ENCODE measurements at places on chromosomes 4 and X.

DNA sequence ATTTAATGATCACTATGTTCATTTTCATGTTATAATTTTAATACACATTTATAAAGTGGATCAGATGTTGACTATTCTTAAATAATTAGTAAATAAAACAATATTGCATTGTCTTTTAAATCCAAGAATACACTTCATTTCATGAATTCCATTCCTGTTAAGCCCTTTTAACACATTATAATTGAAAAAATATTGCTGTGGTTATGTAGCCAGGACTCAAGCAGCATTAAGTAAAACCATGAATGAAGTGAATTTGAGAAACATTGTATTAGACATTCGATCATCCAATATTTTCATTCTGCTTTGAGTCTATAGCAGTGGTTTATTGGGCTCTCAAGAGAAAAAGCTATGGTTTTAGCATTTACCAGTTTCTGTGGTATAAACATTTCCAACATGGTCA lies 94.2 kb upstream of the RAPGEF2 start:
- no peak for DNase-seq

- DNase-seq = no peak
These were observed 77.6 kb downstream of the CWH43 start for GRCh38 chr4:49063670-49064069.

- DNase-seq = peak; percentile 51
These were observed 15.6 kb downstream of the SCARB2 start for GRCh38 chr4:76197971-76198410.

GRCh38 chr4:109873791-109874514 lies 26.0 kb downstream of the LRIT3 start:
- no peak for DNase-seq

GRCh38 chr4:79065262-79065661 lies 126.0 kb upstream of the PAQR3 start:
- no peak for DNase-seq

DNA sequence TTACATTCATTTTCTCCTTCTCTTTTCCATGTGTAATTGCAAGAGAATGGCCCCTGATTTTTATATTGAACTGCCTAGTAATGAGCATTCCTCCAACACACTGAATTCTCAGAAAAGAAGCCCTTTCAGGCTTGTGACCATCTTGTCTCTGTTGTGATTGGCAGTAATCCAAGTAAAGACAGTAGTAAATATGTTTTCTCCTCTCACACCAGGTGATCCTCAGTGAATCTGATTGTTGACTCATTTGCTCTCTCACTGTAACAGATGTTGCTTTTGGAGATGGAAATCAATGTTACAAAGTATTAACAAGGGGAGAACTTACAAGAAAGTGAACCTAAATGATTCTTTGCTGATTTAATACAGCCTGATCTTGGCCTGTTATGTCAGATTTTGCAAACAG lies 271.0 kb downstream of the AFF2 start:
- DNase-seq = no peak

GRCh38 chrX:80808881-80809411 lies 731 bp downstream of the BRWD3 start:
- DNase-seq = no peak

- DNase-seq = no peak
These were observed 3.4 kb upstream of the PPID start for GRCh38 chr4:158726633-158727032.

- no peak for DNase-seq
These were observed 23.1 kb upstream of the PWWP3B start for GRCh38 chrX:106144755-106145639.

DNA sequence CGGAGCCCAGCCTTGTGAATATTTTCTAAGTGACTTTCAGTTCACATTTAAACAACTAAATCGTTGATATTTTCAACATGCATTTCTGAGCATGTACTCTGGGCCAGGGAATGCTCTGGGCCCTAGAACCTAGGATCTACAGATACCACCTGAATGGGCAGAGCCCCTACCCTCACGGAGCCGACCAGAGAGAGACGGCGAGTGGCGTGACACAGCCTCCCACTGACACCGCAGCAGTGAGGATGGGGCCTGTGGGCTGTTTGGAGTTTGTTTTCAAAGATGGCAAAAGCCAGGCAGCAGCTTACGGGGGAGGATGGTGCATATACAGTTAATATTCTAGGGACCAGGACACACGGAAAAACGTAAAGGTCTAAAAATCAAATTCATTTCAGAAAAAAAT lies 17.7 kb downstream of the NELFA start:
- DNase-seq = no peak

- no peak for DNase-seq
These were observed 430.7 kb downstream of the IDS start for GRCh38 chrX:149074398-149074797.

DNA sequence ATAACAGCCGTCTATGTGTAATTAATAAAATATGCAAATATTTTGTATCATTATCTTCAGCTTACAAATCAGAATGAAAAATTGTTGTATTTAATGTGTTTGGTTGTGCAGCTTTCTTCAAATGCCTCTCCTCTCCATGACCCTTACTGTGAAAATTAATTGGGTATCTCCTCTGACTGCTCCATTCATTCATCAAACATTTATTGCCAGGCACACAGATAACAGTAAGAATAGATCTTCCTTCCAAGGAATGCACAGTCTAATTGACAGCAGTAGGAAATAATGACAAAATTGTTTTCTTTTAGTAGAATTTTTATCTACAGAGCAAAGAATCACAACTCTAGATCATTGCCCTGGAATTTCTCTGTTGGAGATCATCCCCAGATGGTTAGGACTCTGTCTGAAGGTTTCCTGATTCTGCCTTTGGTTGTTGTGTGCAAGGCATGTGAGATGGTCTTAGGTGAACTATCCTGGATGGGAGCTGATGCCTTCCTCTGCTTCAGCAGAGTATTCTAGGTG lies 395.0 kb upstream of the FAT1 start:
- no peak for DNase-seq

- DNase-seq = no peak
These were observed 2.3 kb downstream of the LRBA start for GRCh38 chr4:151012820-151013219.

DNA sequence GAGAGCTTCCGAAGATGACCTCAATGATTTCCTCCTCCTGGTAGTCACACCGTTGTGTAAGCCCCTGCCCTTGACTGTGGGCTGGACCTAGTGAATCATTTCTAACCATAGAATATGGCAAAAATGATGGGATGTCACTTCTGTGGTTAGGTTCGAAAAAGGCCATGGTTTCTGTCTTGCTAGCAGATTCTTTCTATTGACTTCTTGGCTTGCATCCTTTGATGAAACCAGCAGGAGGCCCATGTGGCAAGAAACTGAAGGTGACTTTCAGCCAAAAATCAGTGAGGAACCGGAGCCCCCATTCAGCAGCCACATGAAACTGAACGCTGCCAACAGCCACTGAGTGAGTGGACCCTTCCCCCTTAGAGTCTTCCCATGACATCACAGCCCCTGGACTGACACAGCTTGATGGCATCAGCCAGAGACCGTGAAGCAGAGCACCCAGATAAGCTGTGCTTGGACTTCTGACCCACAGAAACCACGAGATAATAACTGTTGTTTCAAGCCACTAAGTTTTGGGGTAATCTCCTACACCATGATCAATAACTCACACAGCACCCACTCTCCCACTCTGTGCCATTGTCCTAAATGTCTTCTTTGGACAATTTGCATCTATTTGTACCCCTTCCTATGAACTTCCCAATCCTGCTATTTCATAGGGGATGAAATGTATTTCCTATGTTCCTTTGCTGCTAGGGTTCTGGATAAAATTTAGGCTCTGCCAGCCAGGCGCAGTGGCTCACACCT lies 148.0 kb upstream of the STX18 start:
- DNase-seq = no peak

DNA sequence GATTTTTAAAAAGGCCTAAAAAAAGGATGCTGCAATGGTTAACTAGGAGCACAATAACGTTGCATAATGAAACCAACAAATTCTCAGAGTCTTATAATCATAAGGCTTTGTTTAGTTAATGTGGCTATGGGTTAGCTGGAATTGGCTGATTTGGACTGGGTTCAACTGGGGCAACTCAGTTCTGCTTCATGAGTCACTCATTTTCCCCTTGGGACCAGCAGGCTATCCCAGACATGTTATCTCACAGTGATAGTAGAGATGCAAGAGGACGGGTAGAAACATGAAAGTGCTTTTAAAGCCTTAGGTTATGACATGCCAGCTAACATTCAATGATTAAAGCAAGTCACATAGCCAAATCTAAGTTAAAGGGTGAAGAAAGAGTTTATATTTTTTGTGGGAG lies 189.2 kb upstream of the GK2 start:
- no peak for DNase-seq

- no peak for DNase-seq
These were observed 4.3 kb downstream of the BCLAF3 start for GRCh38 chrX:19986531-19986930.

GRCh38 chrX:123236859-123237258 lies 52.8 kb downstream of the GRIA3 start:
- DNase-seq = no peak

GRCh38 chr4:109559625-109559982 lies 442 bp upstream of the MCUB start:
- DNase-seq = no peak

DNA sequence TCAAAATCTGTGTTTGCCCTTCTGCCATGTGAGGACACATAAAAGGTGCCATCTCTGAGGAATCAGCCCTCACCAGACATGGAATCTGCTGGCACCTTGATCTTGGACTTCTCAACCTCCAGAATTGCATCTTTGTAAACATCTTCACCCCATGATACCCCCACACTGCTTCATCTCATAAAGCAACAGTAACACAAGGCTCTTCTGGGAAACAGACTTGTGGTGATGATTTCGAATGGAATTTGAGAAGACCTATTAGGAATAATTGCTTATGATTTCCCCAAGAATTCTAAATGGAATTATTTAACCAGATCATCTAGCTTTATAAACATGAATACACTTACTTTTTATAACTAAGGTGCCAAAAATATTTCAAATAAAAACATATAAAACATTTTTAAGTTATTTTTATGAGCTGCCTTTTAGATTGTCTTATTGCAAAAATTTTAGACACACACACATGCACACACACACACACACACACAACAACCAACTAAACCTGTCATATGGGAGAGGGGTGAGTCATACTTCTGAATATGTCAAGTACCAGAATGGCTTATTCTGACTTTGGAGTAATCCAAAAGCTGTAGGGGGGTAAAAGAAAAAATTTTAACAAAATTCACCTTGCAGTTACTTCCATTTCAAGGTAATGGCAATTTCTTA lies 82.0 kb downstream of the USP46 start:
- no peak for DNase-seq

GRCh38 chr4:11593576-11594116 lies 165.0 kb upstream of the HS3ST1 start:
- DNase-seq = no peak

GRCh38 chr4:112213856-112214255 lies 17.7 kb upstream of the AP1AR start:
- DNase-seq = no peak

DNA sequence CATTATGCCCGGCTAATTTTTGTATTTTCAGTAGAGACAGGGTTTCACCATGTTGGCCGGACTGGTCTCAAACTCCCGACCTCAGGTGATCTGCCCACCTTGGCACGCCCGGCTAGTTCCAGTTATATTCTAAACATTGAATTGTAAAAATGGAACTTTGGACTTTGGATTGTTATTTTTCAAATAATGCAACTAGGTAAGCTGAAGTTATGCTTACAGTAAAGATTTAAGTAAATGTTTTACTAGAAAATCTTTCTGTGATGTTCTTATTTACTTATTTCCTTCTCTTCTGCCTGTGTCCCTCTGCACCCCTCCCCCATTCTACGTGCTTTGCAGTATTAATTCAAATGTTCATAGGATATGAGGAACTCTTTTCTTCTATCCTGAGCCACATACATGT lies 26.1 kb downstream of the GK start:
- DNase-seq = no peak

GRCh38 chr4:169009286-169010124 lies 550 bp downstream of the CBR4 start:
- peak; percentile 36 for DNase-seq

DNA sequence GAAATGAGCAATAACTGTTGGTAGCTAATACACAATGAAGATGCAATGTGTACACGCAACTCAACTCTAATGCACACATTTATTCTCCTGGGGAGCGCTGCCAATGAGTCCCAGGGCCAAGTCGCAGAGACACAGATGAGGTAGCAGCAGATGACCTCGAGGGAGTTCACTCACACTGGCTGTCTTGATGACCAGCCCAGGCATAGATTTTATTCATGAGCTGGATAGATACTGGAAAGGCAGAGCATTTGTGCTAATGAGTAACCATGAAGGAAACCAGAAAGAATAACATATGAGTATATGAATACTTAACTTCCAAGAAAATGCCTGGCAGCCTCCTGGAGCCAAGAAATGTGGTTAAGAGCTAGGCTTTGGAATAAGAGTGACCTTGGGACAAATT lies 42.3 kb downstream of the RASL11B start:
- DNase-seq = no peak

GRCh38 chr4:48028696-48029095 lies 12.1 kb downstream of the NIPAL1 start:
- no peak for DNase-seq

DNA sequence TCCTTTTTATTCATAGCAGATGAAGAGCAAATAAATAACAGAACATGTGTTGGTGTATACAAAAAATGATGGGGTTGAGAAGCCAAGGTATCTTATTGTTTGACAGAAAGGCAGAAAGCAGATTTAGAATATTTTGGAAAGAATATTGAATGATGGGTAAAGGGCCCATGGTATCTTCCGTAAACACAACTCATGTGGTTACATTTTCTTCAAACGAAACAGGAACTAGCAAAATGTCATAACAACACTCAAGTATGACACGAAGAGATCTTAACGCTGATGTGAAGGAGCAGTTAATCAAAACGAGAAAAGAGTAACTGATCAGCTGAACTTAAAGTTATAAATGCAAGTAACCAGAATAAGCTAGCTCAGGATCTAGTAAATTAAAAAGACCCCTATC lies 195.7 kb upstream of the GK2 start:
- DNase-seq = no peak

- no peak for DNase-seq
These were observed 57.1 kb upstream of the EFHC2 start for GRCh38 chrX:44400588-44400987.

DNA sequence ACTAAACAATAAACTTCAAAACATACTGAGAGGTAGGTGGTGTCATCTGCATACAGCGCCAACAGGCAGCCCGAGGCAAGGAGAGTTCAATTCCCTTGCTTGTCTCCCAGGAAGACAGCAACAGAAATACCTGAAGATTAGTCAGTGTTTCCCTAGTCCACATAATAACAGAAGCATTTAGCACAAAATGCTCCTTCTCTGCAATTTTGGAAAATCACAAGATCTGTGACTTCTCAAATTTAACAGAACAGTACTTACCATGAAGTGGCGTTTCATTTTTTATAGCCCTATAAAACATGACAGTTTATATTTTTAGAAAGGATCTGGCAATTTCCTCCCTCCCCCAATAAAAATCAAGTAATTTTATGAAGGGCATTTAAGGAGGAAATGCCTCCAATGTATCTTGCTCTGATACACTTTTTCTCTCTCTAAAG lies 67.1 kb upstream of the MYOZ2 start:
- DNase-seq = no peak

DNA sequence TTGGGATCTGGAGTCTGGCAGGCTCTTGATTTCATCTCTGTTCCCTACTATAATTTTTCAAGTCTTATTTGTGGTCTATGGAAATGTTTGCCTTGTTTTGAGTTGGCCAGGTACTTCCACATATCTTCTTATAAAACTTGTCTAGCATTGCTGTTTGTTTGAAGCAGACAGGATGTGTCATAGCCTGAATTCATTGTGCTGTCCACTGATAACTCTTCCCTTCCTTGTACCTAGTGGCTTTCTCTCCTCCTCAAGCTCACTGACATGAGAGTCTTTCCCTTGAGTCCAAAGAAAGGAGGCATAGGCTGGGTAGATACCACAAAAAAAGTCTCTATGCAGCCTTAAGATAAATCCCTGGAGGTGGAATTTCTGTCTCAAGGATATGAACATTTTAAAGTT lies 59.2 kb upstream of the FAM241A start:
- DNase-seq = no peak

Data from GDM1 (cell line).